ENCODE measurements at places on chromosomes 16 and 17.

GRCh38 chr17:74800531-74800930 is 24.4 kb upstream of the NAT9 start:
- no peak for DNase-seq

DNA sequence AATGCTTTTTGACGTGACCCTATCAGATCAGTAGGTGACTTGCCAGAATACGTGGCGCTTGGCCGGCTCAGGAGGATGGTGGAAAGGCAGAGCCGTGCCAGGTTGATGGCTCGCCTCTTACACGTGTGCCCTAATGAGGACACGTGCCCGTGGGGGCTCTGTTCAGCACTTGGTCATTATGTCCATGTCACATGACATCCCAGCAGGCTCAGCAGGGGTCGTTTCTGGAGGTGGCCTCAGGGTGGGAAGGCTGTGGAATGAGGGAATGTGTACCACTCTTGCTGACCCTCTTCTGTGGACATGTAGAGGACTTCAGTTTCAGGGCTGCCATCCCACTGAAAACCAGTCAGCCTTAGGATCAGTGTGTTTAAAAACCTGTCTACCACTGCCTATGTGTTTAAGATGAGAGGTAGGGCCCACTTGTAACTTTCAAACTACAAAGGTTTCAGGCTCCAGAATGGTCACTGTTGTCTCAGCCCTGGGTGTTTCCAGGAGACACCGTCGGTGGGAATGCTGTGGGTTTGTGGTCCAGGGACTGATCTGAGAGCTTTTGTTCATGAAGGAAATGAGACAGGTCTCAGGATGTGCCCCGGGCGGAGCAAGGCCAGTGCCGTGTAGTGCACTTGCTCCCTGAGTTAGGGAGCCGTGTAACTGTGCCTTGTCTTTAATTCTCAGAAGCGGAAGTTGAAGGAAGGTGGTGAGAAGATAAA is 12.1 kb downstream of the UBN1 start:
- DNase-seq = no peak

GRCh38 chr17:67477687-67478086 is 100.6 kb downstream of the PITPNC1 start:
- DNase-seq = no peak

DNA sequence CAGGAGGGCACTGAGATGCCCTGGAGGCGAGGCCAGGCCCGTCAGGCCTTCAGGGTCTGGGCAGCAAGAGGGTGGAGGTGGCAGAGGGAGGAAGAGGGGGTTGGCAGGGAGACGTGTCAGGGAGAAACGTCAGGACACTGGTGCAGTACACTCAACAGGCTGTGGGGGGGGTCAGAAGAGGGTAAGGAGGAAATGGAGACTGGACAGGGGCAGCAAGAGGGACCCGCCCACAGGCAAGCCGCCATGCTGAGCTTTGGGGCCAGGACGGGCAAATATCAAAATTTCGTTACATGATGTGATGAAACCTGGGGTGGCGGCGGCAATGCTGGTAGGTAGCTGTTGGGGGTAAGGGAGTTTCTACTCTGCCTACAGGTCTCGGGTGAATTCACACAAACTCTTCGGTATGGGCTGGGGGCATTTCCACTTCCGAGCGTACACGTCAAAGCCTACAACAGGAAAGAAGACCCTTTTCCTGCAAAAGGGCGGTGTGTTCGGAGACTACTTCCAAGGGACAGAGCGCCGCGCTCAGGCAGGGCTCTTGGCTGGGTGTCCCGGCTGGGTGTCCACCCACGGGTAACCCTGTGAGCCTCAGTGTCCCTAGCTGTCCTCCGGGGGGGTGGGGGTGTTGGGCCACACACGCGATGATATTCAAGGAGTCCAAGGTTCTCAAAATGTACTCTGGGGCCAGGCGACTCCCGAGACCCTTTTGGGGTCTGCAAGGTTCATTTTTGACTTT is 43.3 kb upstream of the ATP2A3 start:
- no peak for DNase-seq

DNA sequence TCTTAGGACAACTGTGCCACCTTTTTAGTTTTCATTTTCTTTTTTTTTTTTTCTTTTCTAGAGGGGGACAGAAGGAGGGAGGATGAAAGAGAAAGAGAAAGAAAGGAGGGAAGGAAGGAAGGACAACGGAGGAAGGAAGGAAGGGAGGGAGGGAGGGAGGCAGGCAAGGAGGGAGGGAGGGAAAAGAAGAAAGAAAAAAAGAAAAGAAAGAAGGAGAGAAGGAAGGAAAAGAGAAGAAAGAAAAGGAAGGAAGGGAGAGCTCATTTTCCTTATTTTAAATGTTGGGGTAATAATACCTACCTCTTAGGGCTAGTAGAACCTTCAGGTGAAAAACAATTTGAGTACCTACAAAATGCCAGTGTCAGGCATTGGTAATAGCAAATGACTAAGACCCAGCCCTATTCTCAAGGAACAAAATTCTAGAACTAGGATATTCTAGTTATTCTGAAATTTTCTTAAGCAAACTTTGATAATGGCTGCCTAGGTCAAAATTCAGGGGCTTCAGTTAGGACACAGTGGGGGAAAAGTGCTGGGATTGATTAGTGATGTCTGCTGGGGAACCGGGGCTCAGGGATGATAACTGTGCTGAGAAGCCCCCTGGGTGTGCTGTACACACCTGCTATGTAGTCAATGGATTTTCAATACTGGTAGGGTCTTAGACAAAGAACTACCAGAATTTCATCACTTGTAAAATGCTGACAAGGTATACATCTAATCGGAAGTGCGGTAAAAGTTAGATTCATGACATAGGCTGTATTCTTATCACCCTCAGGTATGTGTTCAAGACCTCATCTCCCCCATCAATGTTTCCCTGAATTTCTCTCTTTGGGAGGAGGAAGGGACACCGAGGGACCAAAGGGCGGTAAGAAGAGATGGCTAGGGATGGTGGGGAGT is 22.7 kb downstream of the ZNF768 start:
- no peak for DNase-seq

GRCh38 chr17:14069251-14070021 is at the start of gene COX10:
TSS of gene COX10 (plus strand) at chr17:14069504. CDS start at chr17:14069606, 102 bp downstream.
- peak; percentile 88 for DNase-seq
